H54 (cell line): ENCODE measurements at places on chromosomes 7 and 10.
A peak's percentile ranks its signal among the peaks of the same experiment; 100 is the strongest.

DNA sequence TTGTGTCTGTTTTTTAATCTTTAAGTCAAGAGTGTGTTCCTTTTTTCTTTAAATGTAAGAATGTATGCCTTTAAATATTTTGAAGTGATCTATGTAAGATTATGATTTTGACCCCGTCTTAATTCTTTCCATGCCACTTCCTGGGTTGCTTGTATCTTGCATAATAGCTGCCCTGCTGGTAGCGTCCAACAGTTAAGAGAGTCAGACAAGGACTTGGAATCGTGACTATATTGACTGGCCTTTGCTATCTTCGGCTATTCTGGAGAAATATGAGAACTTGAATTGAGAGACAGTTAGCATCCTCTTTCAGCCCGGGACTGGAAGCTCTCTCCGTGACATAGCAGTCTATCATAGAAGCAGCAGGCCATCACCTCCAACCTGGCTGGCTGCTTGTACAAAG lies 13.0 kb downstream of the NRP1 start:
- no peak for DNase-seq

DNA sequence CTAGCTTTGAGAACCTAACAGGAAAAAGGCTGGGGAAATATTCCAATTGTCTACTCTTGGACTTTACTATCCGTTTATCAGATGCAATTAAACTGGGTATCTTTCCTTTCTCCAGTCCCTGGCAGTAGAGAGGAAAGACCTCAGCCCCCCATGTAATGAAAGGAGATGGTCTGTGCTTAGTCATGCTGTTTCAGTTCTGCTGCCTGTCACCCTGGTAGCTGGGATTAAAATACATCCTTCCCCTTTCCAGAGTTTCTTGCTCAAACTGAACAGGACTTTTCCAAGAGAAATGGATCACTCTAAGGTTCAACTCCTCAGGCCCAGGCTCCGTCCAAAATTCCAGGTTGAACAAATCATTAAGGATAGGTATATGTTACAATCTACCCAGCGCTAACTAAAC lies 202.9 kb downstream of the PTEN start:
- DNase-seq = no peak

DNA sequence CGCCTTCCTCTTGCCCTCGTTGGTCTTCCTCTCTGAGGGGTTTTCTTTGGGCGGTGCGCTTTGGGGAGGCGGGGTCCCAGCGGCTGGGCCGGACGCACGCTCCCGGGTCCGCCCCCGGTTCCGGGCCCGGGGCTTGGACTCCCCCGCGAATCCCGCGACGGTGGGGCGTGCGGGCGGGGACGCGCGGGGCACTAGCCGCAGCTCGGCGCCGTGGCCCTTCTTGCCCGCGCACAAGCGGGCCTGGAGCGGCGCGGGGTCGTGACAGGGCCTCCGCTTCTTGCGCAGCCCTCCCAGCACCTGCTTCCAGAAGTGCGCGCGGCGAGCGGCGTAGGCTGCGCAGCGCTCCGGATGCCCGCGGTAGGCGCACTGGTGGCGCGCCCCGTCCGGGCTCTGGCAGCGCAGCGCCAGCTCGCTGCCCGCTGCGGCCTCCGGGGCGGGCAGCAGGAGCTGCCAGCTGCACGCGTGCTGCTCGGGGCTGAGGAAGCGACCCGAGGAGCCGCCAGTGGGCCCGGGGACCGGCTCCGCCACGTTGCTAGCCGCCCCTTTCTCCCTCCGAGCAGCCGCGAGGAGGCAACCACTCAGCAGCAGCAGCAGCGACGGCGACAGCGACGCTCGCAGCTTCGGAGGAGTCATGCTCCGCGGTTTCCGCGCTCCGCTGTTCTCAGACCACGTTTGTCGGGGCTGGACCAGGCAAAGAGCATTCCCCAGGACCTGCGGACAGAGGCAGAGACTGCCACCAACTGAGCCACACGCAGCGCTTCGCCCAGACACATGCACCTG lies 759 bp downstream of the FGFBP3 start:
- DNase-seq = peak; percentile 75

- DNase-seq = no peak
Observed at GRCh38 chr7:96734343-96734742, 24.7 kb upstream of the SEM1 start.

GRCh38 chr10:47388879-47389278 lies 4.8 kb upstream of the ZNF488 start:
- DNase-seq = no peak

GRCh38 chr7:142177869-142178268 lies 66.4 kb downstream of the MGAM2 start:
- no peak for DNase-seq

- no peak for DNase-seq
Observed at GRCh38 chr7:17962652-17963051, 22.4 kb upstream of the SNX13 start.

- no peak for DNase-seq
Observed at GRCh38 chr7:104980440-104980839, 33.6 kb upstream of the KMT2E start.

DNA sequence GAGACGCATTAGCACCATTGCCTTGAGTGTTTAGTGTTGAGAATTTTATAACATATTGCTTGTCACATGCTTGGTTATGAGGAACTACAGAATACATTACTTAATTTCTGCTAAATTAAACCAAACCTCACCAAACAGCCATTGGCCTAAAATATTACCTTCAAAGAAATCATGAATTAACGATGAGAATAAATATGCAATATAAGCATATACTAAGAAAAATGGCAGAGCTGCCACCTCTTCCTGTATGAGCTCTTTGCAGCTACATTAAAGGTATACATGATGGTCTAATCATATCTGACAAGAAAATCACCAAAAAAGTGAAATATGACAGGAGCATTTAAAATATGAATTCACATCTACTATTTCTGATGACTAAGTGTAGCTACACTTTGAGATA lies 5.2 kb upstream of the RHEB start:
- no peak for DNase-seq

GRCh38 chr7:14751461-14751860 lies 151.1 kb downstream of the DGKB start:
- DNase-seq = no peak

DNA sequence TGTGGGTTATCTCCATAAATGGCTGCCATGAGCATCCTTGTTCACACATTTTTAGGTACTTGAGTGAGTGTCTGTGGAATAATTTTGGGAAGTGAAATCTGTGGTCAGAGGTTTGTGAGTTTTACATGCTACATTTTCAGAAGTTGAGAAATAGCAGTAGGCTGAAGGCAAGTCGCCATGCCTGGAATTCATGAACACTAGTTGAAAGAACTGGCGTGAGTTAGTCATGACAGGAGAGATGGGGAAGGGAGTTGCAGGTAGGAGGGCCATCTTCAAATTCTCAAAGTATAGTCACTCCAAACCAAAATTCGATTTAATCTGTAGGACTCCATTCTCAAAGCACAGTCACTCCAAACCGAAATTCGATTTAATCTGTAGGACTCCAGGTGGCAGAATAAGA lies 89.6 kb downstream of the EGFR start:
- DNase-seq = no peak

GRCh38 chr10:75209086-75209920 lies 1.3 kb upstream of the VDAC2 start:
- DNase-seq = no peak

GRCh38 chr10:4427532-4427931 lies 398.5 kb upstream of the AKR1E2 start:
- no peak for DNase-seq
